NCI-H1105 (cell line): ENCODE measurements at places on chromosomes 4 and X.
A peak's percentile ranks its signal among the peaks of the same experiment; 100 is the strongest.

GRCh38 chr4:163623787-163624186 lies 129.3 kb downstream of the TMA16 start:
- DNase-seq: no peak

- DNase-seq: no peak
Observed at GRCh38 chr4:118751629-118752323, 66.6 kb downstream of the METTL14 start.

GRCh38 chrX:150575419-150575814 lies 7.0 kb downstream of the MTM1 start:
- DNase-seq: peak; percentile 46

- peak; percentile 41 for DNase-seq
Observed at GRCh38 chrX:118346258-118347094, 570 bp downstream of the WDR44 start.

DNA sequence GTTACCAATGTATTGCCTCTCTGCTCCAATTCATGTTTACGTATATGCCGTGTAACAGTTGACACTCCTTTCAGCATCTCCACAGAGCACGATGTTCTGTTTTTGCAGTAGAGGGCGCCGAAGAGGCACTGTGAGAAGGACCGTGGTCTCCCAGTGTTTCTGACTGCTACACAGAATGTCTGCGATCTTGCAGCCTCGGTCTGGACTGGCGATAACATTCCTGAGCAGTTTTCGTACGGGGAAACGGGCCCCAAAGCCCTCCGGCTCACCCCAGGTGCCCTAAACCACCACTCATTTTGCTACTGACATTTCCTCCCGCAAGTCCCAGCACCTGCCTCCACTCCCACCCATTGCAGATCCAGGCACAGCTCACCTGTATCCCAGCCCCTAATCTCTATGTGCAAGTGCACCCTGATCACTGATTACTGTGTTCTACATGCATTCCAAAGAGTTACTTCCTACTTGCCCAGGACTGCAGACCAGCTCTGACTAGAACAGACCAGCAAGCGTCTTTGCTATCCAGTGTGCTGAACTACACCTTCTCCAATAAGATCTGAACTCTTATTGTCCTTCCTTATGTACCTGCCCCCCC lies 12.4 kb upstream of the NFXL1 start:
- DNase-seq: peak; percentile 26

DNA sequence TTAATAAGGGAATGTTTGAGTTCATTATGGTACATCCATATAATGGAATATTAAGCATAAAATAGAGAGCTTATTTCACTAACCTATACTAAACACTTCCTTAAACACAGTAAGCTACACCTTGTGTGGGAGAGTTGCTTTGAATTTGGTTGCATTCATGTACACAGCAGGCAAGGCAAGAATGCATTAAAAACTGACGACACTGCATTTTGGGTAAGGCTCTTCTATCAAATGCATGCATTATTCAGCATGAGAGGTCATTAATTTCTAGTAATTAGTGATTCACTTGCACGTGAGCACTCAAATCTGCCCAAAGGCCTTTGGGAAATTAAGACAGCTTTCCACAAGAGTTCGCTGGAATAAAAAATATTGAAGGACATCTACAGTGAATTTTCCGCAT lies 8.8 kb upstream of the C1GALT1C1 start:
- no peak for DNase-seq

DNA sequence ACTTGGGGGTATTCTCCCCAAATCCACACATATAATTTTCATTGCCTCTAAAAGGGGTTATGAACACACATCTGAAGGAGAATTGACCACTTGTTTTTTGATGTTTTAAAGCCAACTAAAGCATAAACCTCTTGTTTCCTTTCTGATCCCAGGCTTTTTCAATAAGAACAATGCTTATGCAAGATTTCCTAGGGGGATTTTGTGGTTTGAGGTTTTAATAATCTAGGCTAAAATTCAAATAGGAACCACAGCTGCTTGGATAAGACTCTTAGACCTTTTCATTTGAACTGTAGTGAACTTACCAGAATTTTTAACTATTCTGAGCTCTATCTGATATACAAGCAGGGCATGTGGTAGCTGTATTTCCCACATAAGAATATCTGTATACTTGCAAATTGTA lies 651.1 kb downstream of the ANKRD50 start:
- DNase-seq: no peak

GRCh38 chr4:55807556-55807955 lies 12.0 kb upstream of the EXOC1L start:
- no peak for DNase-seq

DNA sequence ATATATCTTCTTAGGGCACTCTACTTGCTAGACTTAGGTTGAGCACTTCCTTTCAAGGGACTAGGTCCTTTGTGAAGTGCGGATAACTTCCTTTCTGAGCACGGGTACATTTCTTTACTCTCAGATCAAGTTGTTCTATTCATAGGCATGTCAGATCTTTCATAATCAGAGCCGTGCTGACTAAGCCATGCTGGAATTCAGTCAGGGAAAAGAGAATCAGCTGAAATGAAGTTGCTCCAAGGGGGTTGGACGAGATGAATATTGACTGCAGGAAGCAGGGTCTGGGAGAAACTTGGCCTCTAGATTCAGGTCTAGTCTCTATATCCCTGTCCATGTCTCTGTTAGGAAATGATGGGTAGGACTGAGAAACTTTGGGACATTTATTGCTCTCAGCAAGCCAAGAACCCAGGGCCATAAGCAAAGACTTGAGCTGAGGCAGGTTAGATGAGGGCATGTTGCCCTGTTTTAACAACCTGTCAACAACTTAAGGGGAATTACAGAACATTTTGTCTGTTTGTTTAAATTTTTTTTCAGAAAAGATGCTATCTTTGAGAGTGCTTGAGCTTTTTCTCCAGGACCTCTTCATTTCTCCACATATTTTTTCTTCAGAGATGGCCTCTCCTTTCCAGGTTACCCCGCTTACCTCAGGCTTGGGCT lies 28.3 kb downstream of the AREG start:
- DNase-seq: no peak

GRCh38 chr4:57211131-57211530 lies 100.9 kb upstream of the IGFBP7 start:
- no peak for DNase-seq

GRCh38 chr4:171629182-171629581 lies 184.0 kb upstream of the GALNTL6 start:
- DNase-seq: no peak

DNA sequence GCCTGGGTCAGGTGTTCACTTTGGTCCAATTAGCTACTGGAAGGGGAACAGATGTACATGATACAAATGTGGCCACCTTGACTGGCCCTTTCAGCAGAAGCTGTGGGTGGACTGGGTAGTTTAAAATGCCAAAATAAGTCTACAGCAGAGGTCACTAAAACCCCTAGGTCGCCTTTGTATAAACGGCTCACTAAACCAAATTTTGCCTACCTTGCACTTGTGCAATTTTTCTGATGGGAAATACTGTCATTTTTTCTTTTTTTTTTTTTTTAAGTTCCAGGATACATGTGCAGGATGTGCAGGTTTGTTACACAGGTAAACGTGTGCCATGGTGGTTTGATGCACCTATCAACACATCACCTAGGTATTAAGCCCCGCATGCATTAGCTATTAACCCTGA lies 109.8 kb downstream of the EGF start:
- DNase-seq: no peak

- no peak for DNase-seq
Observed at GRCh38 chr4:84780719-84781118, 185.8 kb downstream of the WDFY3 start.

DNA sequence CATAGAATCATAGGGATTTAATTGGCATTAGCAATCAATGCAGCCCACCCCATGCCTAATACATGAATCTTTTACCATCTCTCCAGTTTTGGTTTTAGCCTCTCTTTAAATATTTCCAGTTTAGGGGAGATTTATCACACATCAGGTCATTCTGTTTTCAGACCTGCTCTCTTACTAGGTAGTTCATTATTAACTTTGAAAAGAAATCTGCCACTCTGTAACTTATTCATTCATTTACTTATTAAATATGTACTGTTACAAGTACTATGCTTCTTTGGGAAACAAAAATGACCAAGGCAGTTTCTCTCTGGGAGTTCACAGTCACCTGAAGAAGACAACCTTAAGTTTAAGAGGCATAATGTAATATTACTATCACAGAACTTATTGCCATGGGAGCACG lies 62.1 kb downstream of the USO1 start:
- DNase-seq: no peak

DNA sequence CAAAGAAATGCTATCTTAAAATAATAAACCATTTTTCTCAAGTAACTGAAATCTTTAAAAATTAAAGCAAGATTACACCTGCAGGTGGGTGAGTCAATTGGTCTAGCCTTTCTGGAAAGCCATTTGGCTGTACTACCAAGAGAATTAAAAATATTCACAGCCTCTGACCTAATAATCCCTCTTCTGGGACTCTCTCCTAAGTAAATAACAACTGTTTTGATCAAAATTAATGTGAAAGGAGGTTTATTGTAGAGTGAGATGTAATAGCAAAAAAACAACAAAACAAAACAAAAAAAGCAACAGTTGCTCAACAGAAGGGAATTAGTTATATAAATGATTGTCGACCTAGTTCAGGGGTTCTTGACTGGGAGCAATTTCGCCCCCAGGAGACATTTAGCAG lies 89.0 kb downstream of the GEMIN8 start:
- DNase-seq: no peak

DNA sequence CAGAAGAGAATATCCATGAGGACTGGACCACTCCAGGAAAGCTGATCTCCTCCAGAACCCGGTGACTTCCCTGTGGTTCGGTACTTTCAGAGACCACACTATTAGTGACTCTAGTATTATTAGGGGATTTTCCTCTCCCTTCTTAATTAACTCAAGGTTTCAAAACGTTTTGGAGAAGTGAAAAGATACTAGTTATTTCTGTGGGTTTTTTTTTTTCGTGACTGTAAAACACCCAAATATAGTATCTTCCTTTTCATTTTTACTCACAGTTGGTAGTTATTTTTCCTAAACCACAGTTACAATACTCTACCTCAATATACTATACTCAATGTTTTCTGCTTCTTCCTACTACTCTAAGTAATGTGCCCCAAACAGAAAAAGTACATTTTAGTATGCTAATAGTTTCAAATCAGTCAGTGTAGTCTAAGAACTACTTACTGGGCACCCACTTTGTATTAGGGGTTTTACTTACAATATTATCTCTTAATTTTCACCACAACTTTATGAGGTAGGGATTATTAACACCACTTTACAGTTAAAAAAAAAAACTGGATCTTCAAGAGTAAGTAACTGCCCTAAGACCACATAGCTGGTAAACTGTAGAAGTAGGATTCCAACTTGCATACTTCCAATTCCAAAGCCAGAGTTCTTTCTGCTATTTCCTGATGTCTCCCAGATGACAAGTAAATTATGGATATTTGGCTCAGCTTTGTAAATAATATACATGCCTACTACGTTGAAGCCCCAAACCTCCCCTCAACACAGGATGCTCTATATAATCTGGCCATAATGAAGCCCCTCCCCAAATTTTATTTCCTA lies 45.0 kb downstream of the SLC9A7 start:
- DNase-seq: no peak

DNA sequence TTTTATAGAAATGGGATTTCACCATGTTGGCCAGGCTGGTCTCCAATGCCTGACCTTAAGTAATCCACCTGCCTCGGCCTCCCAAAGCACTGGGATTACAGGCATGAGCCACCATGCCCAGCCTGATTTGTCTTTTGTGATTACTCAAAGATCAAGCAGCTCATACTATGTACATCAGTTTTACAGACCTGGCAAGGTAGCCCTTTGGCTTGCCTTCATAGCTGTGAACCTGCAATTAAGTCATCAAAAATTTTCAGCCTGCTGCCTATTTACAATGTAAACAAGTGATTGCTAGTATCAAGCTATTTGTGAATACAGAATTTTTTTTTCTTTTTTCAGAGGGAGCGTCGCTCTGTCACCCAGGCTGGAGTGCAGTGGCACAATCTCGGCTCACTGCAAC lies 46.2 kb downstream of the GSX2 start:
- no peak for DNase-seq

- DNase-seq: no peak
Observed at GRCh38 chr4:151522866-151523519, 114.0 kb downstream of the FHIP1A start.

DNA sequence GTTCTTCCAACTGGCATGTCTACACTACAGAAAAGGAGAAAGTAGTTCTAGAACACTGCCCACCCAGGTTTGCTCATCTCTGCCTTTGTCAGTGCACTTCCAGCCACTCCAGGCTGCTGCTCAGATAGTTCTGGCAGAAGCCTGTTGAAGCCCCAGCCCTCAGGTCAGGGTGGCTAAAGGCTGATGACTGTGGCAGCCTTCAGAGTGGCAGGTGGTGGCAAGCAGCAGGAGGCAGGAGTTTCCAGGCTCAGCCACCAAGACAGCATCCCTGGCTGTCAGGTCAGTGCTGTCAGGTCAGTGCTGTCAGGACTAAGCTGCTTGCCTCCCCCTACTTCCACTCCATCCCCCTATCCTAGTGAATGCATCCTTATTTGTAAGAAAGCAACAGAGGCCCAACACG lies 100.4 kb downstream of the MAMLD1 start:
- no peak for DNase-seq

DNA sequence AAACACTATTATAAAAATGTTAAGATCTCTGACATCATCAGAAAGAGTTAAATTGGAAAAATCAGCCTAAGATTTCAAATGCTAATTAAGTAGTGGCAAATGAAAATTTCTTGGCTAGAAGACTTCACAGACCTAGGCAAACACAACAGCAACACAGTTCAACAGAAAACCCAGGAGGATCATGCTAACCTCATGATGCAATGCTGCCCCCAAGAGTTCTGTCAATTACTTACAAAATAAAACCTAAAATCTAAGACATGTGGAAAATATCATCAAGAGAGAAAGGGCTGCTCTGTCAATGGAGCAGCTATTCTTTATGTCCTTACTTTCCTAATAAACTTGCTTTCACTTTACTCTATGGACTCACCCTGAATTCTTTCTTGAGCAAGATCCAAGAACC lies 21.0 kb downstream of the S100G start:
- no peak for DNase-seq

DNA sequence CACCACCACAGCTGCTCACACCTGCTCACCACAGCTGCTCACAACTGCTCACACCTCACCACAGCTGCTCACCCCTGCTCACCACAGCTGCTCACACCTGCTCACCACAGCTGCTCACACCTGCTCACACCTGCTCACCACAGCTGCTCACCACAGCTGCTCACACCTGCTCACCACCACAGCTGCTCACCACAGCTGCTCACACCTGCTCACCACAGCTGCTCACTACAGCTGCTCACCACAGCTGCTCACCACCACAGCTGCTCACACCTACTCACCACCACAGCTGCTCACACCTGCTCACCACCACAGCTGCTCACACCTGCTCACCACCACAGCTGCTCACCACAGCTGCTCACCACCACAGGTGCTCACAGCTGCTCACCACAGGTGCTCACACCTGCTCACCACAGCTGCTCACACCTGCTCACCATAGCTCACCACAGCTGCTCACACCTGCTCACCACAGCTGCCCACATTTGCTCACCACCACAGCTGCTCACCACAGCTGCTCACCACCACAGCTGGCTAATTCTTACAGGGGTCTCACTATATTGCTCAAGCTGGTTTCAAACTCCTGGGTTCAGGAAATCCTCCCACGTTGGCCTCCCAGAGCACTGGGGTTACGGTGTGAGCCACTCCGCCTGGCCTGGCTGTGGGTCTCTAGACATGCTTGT lies 30.4 kb upstream of the CPLX1 start:
- no peak for DNase-seq
